ENCODE measurements at places on chromosomes 13 and 19.

- DNase-seq = no peak
These were observed 688 bp downstream of the ZNF606 start for GRCh38 chr19:58001895-58002369.

DNA sequence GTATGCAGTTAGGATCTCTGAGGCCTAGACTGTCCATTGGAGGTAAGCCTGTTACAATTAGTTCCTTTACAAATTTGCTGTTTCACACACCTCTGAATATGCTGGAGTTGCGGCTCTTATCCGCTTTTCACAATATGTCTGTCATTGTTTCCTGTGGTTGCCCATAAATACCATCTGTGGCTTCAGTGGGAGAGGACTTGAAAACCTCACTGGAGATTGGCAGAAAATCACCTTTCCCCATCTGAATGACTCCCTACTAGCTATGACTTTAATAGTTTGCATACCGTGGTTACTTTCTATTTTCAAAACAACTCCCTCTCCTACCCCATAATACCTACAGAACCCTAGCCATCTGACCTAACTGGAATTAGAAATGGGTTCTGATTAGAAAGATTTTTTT is 454.3 kb downstream of the PCDH17 start:
- no peak for DNase-seq

DNA sequence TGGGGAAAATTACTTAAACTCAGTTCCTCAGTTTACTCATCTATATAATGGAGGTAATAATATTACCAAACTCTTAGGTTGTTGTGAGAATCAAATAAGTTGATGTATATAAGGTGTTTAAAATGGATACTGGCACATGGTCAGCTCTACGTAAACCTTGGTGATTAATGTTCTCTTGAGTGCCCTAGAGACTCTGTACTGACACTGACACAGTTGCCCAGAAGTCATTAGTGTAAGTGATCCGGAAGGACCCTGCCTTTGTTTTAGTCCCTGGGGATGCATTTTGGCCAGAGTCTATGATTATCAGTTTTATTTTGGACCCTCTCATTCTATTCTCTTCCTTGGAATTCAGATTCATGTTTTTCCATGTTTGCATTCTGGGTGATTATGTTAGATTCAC is 31.9 kb downstream of the CHST8 start:
- no peak for DNase-seq

GRCh38 chr13:40613192-40613818 is 53.1 kb downstream of the FOXO1 start:
- no peak for DNase-seq

- DNase-seq = no peak
These were observed 483.2 kb downstream of the DIAPH3 start for GRCh38 chr13:59680429-59681024.

- DNase-seq = no peak
These were observed 60.1 kb upstream of the F7 start for GRCh38 chr13:113045251-113046127.

GRCh38 chr19:14556662-14557188 is 15.1 kb downstream of the NDUFB7 start:
- DNase-seq = no peak

DNA sequence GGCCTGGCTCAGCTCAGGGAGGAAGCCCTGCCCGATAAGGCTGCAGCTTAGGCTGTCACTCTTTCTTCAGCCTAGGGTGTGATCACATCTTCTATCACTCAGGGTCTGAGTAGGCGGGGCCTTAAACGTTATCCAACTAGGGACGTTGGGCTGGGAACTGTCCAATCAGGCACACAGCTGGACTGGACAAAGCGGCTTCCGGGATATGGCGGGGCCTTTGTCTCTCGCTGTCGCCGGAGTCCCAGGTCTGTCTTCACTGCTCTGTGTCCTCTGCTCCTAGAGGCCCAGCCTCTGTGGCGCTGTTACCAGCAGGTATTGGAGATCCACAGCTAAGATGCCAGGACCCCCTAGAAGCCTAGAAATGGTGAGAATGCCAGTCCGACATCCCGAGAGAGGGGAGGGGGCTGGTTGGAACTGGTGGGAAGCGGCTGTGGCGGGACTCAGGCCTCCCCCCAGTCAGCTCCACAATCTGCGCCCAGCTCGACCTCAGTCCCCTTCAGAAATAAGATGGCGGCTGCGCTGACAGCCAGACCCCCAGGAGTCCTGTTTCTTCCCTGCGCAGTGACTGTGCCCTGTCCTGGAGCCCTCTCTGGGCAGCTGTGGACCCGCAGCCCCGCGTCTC is at the start of gene ZNF254:
TSS of gene ZNF254 (plus strand) at position 214 of the 622 bp plus-strand sequence. CDS start at position 335, 121 bp downstream.
- DNase-seq = peak; percentile 33

GRCh38 chr13:20378721-20379120 is 146.6 kb upstream of the GJB6 start:
- DNase-seq = no peak

GRCh38 chr13:93169980-93170379 is 56.6 kb upstream of the GPC6 start:
- DNase-seq = no peak

GRCh38 chr13:102597029-102597961 is 509 bp downstream of the TPP2 start:
- no peak for DNase-seq

DNA sequence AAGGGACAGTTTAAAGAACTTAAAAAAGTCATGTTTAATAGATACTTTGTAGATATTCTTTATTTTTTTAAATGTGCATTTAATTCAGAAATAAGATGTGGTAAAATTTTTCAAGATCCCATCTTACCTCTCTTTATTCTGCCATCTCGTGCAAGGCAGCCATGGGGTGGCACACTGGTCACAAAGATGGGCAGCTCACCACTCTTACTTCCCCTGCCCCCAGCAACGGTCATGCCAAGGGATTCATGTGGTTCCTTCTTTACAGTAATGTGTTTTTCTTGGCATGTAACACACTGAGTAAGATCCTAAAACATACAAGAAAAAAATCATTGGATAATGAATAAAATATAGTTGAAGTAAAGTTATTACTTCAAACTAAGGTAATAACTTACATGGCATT is 64.2 kb downstream of the LNX2 start:
- DNase-seq = no peak

GRCh38 chr13:39918620-39919236 is 263.3 kb downstream of the COG6 start:
- no peak for DNase-seq

DNA sequence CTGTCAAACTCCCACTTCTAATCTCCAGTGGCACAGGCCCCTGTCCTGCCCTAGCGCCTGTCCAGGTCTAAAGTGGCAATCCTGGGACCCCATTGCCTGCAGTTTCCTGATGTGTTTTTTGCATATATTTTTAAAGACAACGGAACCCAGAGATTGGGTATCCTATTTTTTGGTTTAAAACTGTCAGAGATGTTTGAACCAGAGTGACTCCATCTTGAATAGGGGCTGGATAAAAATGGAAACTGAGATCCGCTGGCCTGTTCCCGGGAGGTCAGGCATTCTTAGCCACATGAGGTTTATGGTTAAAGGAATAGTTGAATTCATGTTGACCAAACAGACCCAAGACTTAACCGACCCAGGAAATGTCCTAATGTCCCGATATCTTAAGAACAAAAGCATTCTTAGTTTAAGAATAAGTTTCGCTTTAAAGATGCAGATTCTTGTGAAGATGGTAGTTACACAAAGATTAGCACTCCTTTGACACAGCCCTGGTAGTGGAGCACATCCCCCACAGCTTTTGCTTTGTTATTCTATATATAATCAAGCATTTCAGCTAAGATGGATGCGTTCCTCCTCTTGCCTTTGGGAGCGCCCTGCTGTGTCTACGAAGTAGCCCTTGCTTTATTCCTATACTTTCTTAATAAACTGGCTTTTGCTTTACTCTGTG is 332.1 kb downstream of the UQCRFS1 start:
- DNase-seq = no peak

DNA sequence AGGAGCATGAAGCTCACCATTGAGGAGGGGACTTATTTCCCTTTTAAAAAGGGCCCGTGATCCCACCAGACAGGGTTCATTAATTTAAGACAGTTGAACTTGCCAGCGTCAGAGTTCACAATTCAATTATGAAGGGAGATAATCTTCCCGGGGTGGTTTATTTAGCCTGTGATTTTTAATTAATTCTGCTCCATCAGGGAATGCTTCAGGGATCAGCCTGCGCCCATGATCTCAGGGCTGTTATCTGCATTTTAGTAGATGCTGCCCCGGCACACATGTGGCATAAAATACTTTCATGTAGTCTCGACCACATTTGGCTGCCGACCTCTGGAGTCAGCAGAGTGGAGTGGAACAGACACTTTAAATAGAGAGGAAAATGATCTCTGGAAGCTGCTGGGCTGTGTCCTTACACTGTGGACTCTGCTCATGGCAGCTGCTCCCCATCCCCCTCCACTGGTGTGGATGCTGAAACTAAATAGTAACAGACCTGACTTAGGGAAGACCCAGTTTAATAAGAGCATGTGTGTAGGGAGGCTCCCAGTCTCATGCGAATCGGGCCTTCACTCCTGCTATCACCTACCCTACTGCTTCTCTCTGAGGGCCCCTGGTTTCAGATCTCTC is 256.9 kb downstream of the TEX29 start:
- DNase-seq = no peak

GRCh38 chr13:28273919-28274318 is 135.6 kb downstream of the PAN3 start:
- DNase-seq = no peak

DNA sequence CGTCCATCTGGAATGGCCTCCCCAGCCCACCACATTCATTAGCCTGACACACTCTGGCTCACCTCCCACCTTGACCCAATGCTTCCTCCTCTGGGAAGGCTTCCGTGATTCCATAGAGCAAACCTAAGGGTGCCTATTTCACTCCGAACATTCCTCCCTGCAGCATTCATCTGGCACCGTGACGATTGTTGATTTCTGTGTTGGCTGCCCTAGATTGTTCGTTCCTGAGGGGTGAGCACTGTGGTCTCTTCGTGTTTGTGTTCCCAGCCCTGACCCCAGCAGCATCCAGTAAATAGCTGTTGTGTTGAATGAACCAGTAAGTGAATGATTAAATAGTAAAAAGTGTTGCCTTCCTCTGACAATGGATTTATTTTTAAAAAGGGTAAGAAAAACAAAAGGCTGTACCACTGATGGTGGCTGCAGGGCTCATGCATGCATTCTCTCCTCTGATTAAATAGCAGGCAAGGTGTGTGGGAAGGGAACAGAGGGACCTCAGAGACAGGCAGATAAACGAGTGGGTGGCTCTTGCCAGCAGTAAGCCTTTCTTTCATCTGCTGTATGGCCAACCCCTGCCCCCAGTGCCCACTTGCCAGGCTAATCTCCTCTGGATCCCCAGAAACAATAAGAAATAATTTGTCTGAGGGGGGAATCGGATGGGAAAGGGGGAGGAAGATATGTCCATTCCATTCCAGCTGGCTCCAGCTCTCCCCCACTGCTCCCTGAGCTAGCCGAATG is 48.4 kb upstream of the CACNA1A start:
- DNase-seq = no peak

DNA sequence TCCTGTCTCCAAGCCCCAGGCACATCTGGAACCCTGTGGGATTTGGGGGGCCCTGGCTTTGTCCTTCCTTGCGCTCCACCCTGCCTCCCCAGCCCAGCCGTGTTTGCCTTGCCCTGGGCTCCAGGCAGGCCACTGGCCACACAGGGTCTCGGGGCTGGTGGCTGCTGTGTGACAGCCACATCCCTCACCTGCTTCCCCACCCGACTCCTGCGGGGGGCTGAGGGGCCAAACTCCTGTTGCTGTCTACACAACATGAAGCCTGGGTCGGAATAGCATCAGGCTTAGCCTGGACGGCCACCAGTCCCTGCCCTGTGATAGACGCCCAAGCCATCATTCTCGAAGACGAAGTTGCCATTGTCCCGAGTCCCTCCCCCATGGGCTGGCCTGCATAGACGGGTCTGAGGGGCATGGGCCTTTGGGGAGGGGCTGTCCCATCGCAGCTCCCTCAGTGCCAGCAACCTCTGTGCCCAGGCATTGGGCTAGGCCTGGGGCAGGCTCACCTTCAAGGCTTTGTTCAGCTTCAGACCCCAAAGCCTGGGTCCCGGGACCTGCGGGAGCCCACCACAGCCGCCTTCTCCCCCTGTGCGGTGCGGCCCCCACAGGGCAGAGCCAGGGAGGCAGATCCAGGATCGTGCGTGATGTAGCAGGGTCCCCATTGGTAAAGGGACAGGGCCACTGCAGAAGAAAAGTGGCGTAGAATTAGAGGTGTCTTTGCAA is 15.5 kb upstream of the TEKTIP1 start:
- no peak for DNase-seq

DNA sequence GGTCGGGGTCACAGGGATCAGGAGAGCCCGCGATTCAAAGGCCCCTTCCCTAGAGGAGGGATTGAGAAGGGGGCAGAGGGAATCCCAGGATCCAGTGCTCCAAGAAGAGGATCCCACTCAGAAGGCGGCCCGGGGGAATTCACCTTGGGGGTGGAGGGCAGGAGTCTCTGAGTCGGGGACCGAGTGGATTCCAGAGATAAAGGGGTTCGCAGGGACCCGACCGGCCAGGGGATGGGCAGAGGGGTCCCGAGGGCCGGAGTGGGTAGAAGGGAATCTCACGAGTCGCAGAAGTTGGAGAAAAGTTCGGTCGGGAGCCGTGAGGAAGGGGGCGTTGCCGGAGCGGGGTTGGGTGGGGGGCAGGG is 261 bp downstream of the PRKD2 start:
- no peak for DNase-seq

DNA sequence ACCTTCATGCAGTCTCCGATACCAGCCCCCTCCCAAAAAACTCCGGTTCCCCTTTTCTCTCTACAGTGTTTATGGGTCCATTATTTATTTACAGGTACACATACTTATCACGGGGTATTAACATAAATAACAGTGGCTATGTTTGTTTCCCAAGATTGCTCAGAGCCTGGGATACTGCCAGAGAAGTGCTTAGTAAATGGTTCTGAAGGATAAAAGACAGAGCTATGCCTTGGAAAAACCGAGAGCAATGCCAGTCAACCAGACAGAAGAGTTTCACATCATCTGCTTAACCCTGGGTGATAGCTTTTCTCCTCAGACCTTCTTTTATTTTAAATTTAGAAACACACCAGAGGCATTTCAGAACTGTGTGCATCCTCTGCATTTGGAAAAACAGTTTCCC is 61.3 kb downstream of the NUFIP1 start:
- DNase-seq = no peak

- DNase-seq = no peak
These were observed 51.0 kb downstream of the LYL1 start for GRCh38 chr19:13051557-13052165.

- no peak for DNase-seq
These were observed 5.5 kb upstream of the ECH1 start for GRCh38 chr19:38836983-38837626.

- no peak for DNase-seq
These were observed 260.9 kb downstream of the DCT start for GRCh38 chr13:94218537-94218936.

DNA sequence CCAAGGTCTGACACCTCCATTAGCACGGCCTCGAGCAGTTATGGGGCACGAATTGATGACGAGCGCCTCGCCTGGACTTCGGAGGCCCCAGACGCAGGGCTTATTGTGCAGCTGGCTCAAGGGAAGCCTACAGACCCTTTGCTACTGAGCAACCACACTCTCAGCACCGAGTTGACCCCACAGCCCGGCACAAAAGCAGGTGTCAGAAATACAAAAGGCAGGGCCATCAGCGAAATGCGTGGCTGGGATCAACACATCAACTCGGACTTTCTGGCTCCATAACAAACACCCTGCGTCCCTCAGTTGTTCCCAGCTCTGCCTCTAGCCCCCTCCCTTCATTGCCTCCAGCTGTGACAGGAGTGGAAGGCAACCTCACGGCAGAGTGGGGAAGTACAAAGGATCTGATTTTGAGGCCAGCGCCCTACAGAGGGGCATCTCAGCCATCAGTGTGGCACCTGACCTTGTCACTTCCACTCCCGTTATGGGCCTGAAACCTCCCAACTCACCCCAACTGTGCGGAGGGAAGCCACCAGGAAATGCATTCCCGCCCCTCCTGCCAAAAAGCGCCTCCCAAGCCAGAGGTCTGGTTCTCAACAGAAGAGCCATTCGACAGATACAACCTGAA is 18.0 kb downstream of the PEPD start:
- no peak for DNase-seq
